ENCODE measurements at places on chromosomes 6 and 20.
A peak's percentile ranks its signal among the peaks of the same experiment; 100 is the strongest.

- no peak for DNase-seq
Measured at GRCh38 chr6:129565366-129565765, 144.6 kb downstream of the ARHGAP18 start.

DNA sequence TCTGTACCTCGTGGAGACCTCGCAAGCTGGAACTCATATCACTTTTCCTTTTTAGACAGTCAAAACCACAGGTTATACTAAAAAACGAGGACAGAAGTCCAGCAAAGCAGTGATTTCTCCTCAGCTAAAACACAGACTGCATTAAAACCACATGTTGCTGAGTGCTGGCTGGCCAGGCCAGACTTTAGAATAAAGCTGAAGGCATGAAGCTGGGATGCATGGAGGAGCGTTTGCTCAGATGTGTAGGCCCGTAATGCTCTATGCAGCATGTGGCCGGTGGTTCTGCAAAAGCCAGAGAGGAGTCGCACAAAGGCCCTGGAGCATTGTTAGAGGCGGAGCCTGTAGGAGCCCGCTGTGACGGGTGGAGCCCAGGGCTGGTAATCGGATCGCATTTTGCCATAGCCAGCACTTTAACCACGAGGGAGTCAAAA lies 83.6 kb downstream of the SMOC2 start:
- DNase-seq, result no peak

DNA sequence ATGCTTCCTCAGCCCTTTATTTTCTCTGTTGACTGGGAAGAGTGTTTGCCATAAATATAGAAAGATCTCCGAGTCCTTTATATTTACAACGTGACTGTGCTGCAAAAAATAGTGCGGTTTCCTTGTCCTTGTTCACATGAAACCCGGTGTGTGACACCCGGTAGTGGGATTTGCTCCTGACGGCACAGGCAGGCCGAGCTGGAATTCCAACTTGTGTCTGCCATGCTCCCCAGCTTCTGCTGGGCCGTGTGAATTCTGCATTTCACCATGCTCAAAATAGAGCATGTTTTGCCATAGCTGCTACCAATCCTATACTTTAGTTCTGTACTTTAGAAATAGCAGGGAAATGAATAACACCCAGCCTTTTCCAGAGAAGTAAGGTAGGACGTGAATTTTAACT lies 60.3 kb upstream of the PDE10A start:
- DNase-seq, result no peak

DNA sequence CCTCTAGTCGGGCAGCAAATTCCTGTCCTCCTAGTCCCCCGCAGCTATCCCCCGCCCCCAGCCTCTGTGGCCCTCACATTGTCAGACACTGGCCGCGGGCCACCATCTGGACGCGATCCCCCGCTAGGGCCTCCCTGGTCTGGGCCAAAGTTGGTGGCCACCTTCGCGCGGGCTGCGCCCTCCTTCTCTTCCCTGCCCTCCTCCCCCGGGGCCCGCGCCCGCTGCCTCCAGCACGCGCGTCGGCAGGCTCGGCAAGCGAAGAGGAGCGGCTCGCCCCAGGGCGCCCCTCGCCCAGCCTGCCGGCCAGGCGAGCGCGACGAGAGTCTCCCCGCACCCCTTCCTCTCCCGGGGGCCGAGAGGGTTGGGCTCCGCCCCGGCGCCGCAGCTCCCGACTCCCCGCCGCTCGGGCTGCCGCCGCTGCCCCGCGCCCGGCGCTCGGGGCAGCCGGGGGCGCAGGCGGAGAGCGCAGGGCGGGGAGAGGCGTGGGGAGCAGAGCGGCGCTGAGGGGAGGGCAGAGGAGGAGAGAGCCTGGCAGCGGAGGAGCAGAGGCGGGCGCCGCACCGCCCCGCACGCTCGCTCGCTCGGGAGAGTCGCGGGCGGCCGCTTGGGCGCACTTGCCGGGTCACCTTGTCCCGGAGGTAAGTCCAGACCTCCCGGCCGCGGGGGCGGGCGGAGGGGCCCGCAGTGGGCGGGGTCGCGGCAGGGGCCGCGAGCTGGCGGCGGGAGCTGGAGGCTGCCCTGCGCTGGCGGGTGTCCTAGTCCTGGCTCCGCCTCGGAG lies at the start of gene SYNDIG1:
Gene SYNDIG1, plus strand, starts transcription at position 514 of the 778 bp plus-strand sequence. CDS start 73,469 bp downstream, outside the sequence.
- no peak for DNase-seq

DNA sequence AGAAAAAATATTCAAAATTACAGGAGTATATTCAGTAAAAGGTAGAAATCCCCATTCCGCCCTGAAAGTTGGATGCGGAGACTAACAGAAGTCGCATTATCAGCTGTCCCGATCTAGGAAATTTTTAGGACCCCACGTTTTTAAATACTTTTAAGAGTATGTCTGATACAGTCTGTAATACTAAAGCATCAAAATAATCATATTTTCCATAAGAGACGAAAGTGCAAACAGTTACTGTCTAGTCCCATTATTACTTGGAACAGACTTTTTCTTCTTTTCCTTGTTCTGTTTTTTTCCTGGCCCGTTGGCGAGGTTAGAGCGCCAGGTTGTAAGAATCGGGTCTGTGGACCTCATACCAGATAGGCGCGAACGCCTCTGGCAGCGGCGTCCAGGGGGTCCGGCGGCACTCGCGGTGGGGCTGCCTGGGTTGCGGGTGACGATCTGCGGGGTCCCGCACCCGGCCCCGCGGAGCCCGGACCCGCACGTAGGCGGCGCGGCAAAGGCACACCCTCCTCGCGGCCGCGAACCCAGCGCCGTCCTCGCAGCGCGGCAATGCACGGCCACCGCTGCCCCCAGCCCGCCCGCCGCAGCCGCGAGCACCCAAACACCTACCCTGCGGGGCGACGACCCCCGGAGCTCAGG lies 460 bp downstream of the PLAGL1 start:
- peak; percentile 12 for DNase-seq

GRCh38 chr20:38812709-38813573 lies 7.4 kb downstream of the PPP1R16B start:
- DNase-seq, result no peak
